ENCODE measurements at places on chromosomes 4 and X.

DNA sequence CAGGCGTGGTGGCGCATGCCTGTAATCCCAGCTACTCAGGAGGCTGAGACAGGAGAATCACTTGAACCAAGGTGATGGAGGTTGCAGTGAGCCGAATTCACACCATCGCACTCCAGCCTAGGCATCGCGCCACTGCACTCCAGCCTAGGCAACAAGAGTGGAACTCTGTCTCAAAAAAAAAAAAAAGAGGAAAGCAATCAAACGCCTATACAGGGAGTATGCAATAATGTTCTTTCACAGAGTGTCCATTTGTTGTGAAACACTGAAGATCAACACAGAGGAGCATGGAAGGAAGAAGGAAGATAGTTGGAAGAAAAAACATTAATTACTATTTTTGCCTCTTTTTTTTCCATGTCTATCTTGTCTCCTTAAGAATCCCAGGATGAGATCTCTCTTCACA is 113.4 kb downstream of the FBXO8 start:
- DNase-seq: no peak

GRCh38 chr4:128700659-128701350 is 108.7 kb upstream of the JADE1 start:
- DNase-seq: no peak

DNA sequence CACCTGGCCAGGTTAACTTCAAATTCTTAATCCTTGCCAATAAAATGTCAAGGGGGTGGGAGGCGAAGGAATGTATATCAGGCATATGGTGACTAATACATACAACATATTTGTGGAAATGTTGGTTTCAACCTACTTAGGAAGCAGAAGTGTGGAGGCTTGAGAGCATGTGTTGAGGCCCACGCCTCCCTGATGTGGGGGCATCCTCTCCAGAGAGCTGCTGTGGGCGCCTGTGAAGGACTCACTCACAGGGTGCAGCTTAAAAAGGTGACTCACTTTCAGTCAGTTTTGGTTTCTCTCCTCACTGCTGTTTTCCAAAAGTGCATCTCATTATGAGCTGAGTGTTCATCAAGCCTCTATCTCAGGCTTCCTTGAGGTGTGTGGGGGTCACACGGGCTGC is 27.5 kb downstream of the LNX1 start:
- no peak for DNase-seq

DNA sequence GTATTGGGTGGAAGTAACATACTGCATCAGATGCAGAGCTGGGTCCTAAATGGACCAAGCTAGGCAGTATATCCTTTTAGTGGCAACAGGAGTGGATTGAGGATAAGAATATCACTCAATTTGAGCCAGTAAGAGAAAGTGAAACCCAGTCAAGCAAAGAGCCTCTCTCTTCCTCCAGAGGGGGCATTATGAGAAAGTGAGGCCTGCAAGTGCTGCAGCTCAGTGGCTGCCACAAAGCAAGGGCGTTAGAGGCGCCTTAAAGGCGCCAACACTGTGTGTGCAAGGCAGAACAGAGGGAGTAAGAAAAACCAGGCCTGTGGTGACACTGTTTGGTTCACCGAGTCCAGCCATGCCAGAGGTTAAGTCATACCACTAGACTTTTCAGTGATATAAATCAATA is 17.5 kb downstream of the STX18 start:
- no peak for DNase-seq

GRCh38 chr4:16843831-16844508 is 54.5 kb downstream of the LDB2 start:
- no peak for DNase-seq

GRCh38 chr4:98746530-98746929 is 88.1 kb upstream of the TSPAN5 start:
- DNase-seq: no peak

- DNase-seq: no peak
Observed at GRCh38 chr4:108959491-108959890, 196.6 kb upstream of the ETNPPL start.
